ENCODE measurements at places on chromosomes 11 and 22.

- peak overlapping the region; percentile 59 for H3K27ac ChIP-seq
- H3K4me1 ChIP-seq: peaks cover 28% of the 10 kb centered on the region
- H3K36me3 ChIP-seq: peaks cover 9% of the 10 kb centered on the region
- H3K27me3 ChIP-seq: no peaks in the 10 kb centered on the region
Observed at GRCh38 chr22:42959576-42960509, 55.1 kb downstream of the PACSIN2 start.

GRCh38 chr11:36023922-36024321, 80.1 kb downstream of the LDLRAD3 start:
- H3K4me1 ChIP-seq: no peaks in the 10 kb centered on the region
- no peaks in the 10 kb centered on the region for H3K36me3 ChIP-seq
- H3K4me3 ChIP-seq: no peak overlapping the region
- no peak for DNase-seq

GRCh38 chr22:17562906-17563870, at the start of gene SLC25A18:
TSS of gene SLC25A18 (plus strand) at chr22:17563498. CDS start at chr22:17579945, 16,447 bp downstream.
- H3K27me3 ChIP-seq: peaks cover 46% of the 10 kb centered on the region
- H3K27ac ChIP-seq: no peak within 1 kb of the TSS
- DNase-seq: no peak
- no peak within 1 kb of the TSS for H3K4me3 ChIP-seq

- H3K4me3 ChIP-seq: peak overlapping the region; percentile 28
- H3K27ac ChIP-seq: peak overlapping the region; percentile 33
- no peaks in the 10 kb centered on the region for H3K27me3 ChIP-seq
Observed at GRCh38 chr11:108025387-108026080, 16.8 kb downstream of the CUL5 start.

- peaks cover 30% of the 10 kb centered on the region for H3K4me1 ChIP-seq
- no peak for DNase-seq
- no peak overlapping the region for H3K27ac ChIP-seq
- H3K4me3 ChIP-seq: no peak overlapping the region
- no peaks in the 10 kb centered on the region for H3K36me3 ChIP-seq
- no peaks in the 10 kb centered on the region for H3K27me3 ChIP-seq
Observed at GRCh38 chr11:96134602-96135001, 208.4 kb downstream of the MAML2 start.

GRCh38 chr11:118845369-118845768, 38.3 kb upstream of the CXCR5 start:
- no peak for DNase-seq
- peaks cover 4% of the 10 kb centered on the region for H3K36me3 ChIP-seq
- H3K4me1 ChIP-seq: peaks cover 19% of the 10 kb centered on the region
- H3K4me3 ChIP-seq: no peak overlapping the region

DNA sequence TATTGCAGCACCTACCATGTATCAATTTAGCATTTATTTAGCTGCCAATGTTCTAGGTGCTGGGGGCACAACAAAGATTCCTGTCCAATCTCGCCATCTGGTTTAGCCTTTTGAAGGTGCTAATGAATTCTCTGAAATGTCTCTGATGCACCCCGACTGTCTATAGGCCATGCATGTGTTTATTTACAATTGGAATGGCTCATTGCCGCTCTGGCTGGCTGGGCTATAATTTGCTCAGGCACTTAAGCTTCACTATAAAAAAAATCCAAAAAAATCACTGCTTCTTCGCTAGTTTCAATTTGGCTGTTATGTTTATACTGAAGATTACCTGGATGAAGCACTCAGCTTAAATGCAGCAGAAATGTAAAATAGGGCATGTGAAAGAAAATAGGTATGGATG, 115.0 kb upstream of the PAX6 start:
- no peak overlapping the region for H3K27ac ChIP-seq
- no peak for DNase-seq
- H3K27me3 ChIP-seq: peaks cover 29% of the 10 kb centered on the region
- no peaks in the 10 kb centered on the region for H3K4me1 ChIP-seq
- H3K4me3 ChIP-seq: no peak overlapping the region

Data from effector memory CD8-positive, alpha-beta T cell (primary cell).